ENCODE measurements at places on chromosomes 7 and 10.

GRCh38 chr7:45570797-45571196, 3.4 kb upstream of the ADCY1 start:
- DNase-seq, result no peak

DNA sequence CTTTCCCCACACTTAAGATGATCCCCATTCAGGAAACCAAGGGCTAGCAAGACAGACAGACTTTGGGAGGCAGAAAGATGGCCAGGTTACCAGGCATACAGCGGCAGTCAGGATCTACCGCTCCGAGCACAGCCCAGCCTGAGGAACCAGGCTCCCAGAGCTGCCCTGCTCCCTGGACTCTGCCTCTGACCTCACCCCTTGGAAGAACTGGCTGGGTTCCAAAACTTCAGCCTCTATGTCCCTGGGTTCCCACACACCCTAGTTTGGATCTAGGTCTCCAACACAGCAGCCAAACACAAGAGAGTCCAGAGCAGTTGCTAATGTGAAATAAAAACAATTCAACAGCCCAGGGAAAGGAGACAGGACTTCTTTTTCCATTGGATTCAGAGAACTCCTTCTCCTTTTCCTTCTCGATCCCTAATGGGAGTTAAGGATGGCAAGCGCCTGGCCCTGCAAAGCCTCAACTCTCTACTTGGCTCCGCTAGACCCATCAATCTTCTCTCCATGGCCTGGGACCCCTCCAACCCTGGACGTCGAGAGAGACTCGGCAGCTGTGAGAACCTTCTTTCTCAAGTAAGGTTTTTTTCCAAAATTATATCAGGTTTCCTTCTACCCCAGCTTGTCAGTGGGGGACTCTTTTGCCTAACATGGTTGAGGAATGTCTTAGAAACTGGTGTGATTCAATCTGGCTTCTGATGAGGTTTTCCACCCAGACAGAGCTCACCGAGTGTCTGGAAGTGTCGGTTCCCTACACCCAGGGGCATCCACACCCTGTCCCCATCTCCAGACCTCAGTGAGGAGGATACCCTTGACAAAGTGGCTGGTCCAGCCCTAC, 219.6 kb downstream of the KCNMA1 start:
- DNase-seq, result no peak

DNA sequence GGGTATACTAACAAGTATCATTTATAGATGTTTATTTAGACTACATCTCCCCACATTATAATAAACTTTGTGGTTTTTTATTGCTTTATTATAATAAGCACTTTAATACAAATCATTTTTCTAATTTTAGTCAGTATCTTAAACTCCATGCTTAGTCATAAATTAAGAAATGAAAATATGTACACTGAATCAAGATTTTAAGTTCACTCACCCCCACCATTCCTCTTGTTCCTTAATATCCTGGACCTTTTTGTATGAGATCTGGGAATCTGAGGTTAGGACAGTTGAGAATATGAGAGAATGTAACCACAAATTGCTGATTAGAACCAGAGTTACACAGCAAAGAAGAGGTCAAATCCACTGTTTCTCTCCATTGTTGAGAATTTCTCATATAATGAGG, 93.6 kb upstream of the WNT16 start:
- DNase-seq, result no peak

- DNase-seq, result no peak
Measured at GRCh38 chr10:99917963-99918825, 91.6 kb downstream of the DNMBP start.

GRCh38 chr10:79277579-79278269, 69.5 kb upstream of the PPIF start:
- DNase-seq, result no peak

- DNase-seq, result no peak
Measured at GRCh38 chr10:75598998-75599397, 167.6 kb downstream of the LRMDA start.

DNA sequence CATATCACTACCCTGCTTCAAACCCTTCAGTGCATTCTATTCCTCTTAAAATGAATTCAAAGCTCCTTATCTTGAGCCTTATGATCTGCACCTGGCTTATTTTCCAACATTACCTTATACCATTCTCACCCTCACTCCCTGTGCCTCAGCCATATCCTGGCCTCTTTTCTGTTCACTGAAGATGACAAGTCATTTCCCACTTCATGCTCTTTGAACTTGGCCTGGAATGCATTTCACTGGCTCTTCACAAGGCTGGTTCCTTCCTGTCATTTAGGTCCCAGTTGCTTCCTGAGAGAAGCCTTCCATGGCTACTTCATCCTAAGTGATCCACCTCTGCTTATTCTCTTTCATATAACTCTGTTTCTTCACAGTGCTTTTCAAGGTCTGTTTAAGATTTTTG, 3.2 kb upstream of the LIPF start:
- DNase-seq, result no peak

GRCh38 chr7:100827330-100828226, at the start of gene EPHB4:
Gene EPHB4 (minus strand): TSS chr7:100827523. CDS start chr7:100827030, 493 bp downstream.
- DNase-seq, result peak; percentile 1

- DNase-seq, result no peak
Measured at GRCh38 chr10:123555616-123556015, 110.5 kb upstream of the GPR26 start.

- peak; percentile 15 for DNase-seq
Measured at GRCh38 chr7:150368884-150369747, 494 bp downstream of the REPIN1 start.

DNA sequence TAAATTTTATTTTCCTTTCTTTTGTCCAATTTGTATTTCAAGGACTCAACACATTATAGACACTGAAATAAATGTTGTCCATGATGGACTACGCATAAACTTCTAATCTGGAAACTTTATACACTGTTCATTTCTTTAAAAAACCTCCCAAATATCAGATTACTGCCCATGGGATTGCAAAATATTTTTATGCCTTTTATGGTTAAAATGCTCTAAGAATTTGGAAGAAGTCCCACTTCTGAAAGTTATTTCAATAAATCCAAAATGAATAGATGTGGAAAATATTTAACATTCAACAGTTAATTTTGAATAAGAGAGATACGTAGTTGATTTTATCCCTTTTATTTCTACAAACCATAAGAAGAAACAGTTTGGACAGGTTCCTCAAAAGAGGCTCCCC, 46.1 kb downstream of the CABCOCO1 start:
- DNase-seq, result no peak

DNA sequence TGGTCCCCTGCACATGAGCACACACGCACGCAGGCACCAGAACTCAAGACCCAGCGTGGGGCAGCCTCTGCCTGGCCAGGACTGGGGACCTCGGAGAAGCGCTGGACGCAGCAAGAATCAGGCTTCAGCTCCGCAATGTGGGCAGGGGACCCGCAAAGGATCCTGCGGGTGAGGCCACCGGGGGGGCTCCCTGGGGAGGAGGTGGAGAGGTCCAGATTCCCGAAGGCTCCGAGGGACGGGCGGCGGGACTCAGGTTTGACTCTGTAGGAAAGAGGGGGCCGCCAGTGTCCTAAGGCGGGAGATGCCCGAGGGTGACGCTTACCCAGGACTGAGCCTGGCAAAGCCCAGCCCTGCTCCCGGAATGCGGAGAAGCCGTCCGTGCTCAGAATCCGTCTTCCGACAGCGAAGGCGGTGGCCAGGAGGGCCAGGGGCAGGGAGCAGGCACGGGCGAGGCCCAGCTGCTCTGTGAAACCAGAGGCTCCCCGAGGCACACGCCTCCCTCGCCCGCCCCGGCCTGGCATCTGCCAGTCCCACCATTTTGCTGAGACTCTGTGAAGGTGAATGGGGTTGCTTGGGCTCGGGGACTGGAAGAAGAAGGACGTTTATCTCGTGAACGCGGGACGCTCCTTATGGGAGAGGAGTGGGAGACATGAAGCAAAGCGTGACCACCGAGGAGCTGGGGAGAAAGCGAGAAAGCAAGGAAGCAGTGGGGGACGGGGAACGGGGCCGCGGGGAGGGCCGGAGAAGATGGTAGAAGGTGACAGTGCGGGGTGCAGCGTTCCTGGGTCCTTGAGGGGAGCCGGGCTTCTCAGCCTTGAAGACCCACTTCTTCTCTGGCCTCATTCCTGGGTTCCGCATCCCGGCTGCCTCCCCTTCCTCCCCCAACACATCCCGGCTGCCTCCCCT, 489.2 kb downstream of the PTPRN2 start:
- DNase-seq, result no peak

DNA sequence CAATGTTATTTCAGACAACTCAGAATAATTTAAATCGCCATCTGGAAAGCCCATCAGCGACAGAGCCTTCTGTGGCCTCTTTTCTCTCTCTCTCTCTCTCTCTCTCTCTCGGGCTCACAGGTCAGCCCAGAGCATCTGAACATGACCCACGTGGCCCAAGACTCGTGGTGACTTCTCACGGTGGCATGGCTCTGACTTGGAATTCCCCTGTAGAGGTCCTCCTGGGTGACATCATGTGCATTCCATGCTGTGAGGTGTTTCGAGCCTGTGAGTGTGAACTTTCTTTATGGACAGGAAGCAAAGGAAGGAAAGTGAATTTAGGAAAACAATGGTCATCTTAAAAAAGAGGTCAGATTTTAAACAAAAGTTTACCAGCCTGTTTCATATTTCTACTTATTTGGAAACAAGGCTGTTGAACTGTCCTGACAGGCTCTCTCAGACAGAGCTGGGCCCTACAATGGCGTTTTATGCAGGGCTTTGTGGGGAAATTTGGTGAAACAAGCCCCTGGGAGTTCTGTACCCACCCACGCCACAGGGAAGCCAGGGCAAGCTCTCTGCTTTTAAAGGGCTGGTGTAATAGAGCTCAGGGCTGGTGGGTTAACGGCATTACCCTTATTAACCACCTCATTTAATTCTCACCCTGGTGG, 359.7 kb upstream of the ZNF32 start:
- DNase-seq, result no peak

GRCh38 chr10:5070648-5071410, 23.4 kb upstream of the AKR1C3 start:
- peak; percentile 8 for DNase-seq

DNA sequence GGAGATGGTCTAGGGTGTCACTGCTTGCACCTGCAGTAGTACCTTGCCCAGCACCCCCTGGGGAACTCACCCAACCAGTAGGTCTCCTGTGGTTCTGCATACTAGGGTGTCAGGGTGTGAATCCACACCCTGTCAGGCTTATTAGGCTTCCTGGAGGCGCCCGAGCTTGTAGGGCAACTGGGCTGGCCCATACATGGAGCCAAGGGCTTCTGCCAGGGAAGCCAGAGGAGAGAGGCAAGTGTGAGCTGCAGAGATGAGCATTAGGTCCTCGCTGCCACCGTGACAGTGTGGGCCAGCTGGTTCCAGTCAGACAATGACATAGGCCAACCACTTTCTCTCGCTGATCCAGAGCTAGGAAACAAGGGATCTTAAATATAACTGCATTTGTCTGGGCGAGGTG, 11.2 kb downstream of the MXI1 start:
- no peak for DNase-seq

DNA sequence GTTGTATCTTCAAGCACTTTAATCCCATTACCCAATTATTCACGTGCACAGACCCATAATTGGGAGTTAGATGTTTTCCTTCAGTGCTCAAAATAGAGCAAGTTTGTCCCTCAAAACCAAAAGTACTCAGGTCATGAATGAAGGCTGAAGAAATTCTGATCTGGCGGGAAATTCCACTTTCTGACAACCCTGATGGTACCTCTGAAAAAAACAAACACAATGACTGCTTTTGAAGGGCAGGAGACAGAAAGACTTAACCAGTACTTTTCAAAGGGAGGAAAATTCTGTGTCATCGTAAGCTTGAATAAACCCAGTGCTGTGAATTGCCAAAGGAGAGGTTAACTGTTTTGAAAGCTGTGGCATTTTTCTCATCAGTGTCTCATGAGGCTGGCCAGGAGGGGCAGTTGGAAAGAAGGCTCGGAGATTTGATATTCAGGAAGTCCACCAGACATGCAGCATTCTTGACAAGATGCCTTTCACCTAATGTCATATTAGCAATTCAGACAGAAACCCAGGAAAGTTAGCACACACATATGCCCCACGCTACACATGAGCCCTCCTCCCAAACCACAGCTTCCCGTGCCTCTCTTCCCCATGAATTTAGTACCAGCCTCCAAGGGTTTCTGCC, 347.0 kb downstream of the KCNMA1 start:
- DNase-seq, result no peak

DNA sequence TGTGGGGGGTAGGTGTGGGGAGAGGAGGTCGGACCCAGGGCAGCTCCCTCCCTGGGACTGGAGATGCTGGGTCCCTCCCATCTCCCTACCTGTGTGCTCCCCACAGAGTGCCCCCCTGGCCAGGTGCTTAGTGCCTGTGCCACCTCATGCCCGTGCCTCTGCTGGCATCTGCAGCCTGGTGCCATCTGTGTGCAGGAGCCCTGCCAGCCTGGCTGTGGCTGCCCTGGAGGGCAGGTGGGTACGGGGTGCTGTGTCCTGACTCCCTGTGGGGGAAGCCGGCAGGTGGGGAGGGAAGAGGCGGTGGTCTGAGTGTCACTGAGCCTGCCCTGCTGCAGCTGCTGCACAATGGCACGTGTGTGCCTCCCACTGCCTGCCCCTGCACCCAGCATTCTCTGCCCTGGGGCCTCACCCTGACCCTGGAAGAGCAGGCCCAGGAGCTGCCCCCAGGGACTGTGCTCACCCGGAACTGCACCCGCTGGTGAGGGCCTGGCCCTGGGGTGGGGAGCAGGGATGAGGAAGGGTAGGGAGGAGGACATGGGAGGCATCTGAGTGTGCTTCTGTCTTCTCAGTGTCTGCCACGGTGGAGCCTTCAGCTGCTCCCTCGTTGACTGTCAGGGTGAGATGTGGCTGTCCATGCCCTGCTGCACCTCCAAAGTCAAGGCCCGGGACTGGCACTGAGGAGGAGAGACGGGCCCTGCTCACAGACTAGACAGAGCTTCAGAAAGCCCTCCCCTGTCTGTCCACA, 11.7 kb upstream of the ZNF862 start:
- no peak for DNase-seq

- DNase-seq, result no peak
Measured at GRCh38 chr10:31296754-31297153, 22.3 kb upstream of the ZEB1 start.

DNA sequence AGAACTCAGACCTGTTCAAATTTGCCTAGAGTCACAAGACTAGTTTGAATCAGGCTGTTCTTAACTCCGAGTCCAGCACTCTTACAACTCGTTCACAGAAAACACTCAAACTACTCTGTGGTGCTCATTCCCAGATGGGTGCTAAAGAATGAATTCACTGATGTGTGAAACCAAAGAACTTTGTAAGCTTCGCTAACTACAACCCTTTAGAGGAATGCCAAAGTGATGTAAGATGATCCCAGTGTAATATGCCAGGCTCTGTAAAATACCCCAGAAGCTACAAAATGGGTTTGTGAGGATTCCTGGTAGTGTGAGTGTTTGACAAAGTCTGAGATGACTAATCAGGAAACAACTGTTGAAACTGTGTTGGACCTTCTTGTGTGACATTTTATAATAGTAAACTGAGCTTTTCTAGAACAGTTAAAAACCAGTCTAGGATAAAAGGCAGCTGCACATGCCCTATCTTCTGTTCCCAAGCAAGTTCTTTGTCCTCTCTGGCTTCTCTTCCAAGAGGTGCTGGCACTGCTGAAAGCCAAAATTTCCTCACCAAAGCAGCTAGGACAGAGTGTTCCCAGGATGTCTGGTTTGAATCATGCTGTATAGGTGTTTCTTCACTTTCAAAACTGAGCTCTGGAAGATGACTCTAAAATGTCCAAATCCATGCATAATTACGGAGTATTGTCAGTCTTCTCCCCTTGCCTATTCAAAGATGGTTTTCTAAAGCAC, 527.6 kb downstream of the SORCS1 start:
- DNase-seq, result no peak

- DNase-seq, result no peak
Measured at GRCh38 chr7:116585392-116585791, 60.6 kb downstream of the CAV1 start.

- no peak for DNase-seq
Measured at GRCh38 chr7:151060416-151061212, 1.2 kb downstream of the SLC4A2 start.

GRCh38 chr7:117479225-117480054, at the start of gene CFTR:
Gene CFTR (plus strand): TSS chr7:117480025. CDS start chr7:117480095, 70 bp downstream.
- DNase-seq, result no peak

Measured in NCI-H748 treated with DMSO at 0.1 percent for 48 hours (cell line).